A549 treated with CpdA at 1 μM for 4 hours (cell line): ENCODE measurements at places on chromosomes 3 and 15. TPM values are rescaled to one million over a fixed set of nuclear protein-coding genes. Genes with fewer than 3 reads are reported as not detected.

The GREM1 gene
- total RNA-seq = 6.6 to 19.2 TPM (median 7.8 TPM) in 5 replicates

The HDC gene
- 0.07 to 0.16 TPM (median 0.10 TPM) in 3 of 5 replicates, not detected in the others for total RNA-seq

The SI gene
- not detected in 5 replicates for total RNA-seq

The CLEC3B gene
- total RNA-seq = 0.49 TPM in 1 of 5 replicates, not detected in the others

The ISG20 gene
- total RNA-seq = 41.7 to 47.3 TPM (median 46.1 TPM) in 5 replicates

The IL5RA gene
- total RNA-seq = not detected in 5 replicates

The KCNAB1 gene
- total RNA-seq = not detected in 5 replicates

The TERC gene
- total RNA-seq = 0.16 TPM in 1 of 5 replicates, not detected in the others

The SLCO2A1 gene
- 0.02 to 0.07 TPM in 2 of 5 replicates, not detected in the others for total RNA-seq

The LINGO1 gene
- 7.0 to 12.4 TPM (median 9.2 TPM) in 5 replicates for total RNA-seq

The GATM gene
- 2.0 to 3.1 TPM (median 2.1 TPM) in 5 replicates for total RNA-seq

The CFAP91 gene
- 0.21 to 0.40 TPM (median 0.34 TPM) in 3 of 5 replicates, not detected in the others for total RNA-seq

The ATP2B2 gene
- 0.07 to 0.22 TPM (median 0.14 TPM) in 4 of 5 replicates, not detected in the other for total RNA-seq

The TMC3 gene
- not detected in 5 replicates for total RNA-seq

The WDR73 gene
- total RNA-seq = 38.9 to 54.0 TPM (median 40.3 TPM) in 5 replicates

The TMEM45A gene
- 2.1 to 3.8 TPM (median 2.9 TPM) in 5 replicates for total RNA-seq

The ETFA gene
- 233 to 281 TPM (median 267 TPM) in 5 replicates for total RNA-seq

The ST8SIA2 gene
- 0.44 to 1.0 TPM (median 0.75 TPM) in 5 replicates for total RNA-seq

The U2SURP gene
- 68.7 to 112 TPM (median 83.7 TPM) in 5 replicates for total RNA-seq

The PLSCR5 gene
- total RNA-seq = not detected in 5 replicates

The PYGO1 gene
- 6.5 to 8.3 TPM (median 6.9 TPM) in 5 replicates for total RNA-seq

The FBN1 gene
- total RNA-seq = 6.1 to 11.2 TPM (median 8.2 TPM) in 5 replicates

The CD80 gene
- total RNA-seq = not detected in 5 replicates

The TCTA gene
- 21.6 to 24.1 TPM (median 23.2 TPM) in 5 replicates for total RNA-seq

The SYNPR gene
- not detected in 5 replicates for total RNA-seq

The RBP2 gene
- total RNA-seq = not detected in 5 replicates

The C2CD4A gene
- 0.02 to 0.05 TPM (median 0.04 TPM) in 4 of 5 replicates, not detected in the other for total RNA-seq

The GRAMD2A gene
- total RNA-seq = not detected in 5 replicates

The ZBTB38 gene
- total RNA-seq = 56.6 to 92.3 TPM (median 78.5 TPM) in 5 replicates

The SLC35A5 gene
- total RNA-seq = 14.9 to 15.8 TPM (median 15.8 TPM) in 5 replicates

The CHAC1 gene
- total RNA-seq = 2.6 to 7.1 TPM (median 4.8 TPM) in 5 replicates
